Heart right ventricle (tissue), 16 donors: ENCODE measurements at places on chromosomes 7 and 10. TPM values are rescaled to one million over a fixed set of nuclear protein-coding genes. Genes with fewer than 3 reads are reported as not detected.
A peak's percentile ranks its signal among the peaks of the same experiment; 100 is the strongest.

DNA sequence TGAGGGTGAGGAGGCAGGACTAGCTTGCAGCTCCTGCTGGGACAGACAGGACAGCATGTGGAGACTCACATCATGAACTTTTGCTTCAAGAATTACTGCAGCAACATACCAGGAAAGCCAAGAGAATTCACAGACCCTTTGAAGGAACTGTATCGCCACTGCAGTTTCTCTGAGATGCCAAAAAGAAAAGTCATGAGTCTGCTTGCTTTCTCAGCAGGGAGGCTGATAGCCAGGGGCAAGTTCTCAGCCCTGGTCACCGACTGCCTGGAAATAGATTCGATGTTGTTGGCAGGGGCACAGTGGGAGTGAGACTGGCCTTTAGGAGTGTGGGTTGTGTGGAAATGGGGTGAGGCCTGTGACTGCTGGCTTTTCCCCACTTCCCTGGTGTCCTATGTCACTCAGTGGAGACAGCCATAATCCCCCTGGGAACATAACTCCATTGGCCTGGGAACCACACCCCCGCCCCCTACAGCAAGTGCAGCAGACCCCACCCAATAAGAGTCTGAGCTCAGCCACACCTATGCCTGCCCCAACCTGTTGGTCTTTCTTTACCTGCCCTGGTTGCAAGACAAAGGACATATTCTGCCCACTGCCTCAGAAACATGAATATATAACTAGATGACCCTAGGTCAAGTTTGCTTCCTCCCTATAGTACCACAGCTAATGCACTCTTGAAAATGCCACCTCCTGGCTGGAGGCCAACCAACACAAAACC lies 1.6 kb upstream of the SAMD9 start:
- DNase-seq = no peak

The IL6 gene
- polyA plus RNA-seq = 1.1 TPM

The C10orf62 gene
- polyA plus RNA-seq = 1.1 TPM

The PPP1R17 gene
- polyA plus RNA-seq = not detected

The SLF2 gene
- polyA plus RNA-seq = 17.3 TPM

The SPAM1 gene
- polyA plus RNA-seq = not detected

DNA sequence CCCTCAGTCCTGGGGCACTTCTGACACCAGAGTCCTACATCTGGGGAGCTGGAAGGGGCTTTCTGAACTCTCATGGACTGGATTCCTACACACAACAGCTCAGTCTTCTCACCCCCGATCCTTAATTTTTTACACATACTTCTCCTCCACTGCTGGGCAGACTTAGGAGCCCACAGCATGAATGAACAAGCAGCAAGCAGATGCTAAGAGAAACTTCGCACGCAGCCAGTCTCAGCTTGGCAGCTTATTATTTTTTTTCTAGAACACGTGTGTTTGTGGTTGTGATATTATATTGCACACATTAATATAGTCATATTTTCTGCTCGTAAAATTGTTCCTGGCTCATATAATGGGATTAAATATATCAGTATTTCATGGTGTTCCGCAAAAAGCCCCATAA lies 50.9 kb upstream of the LOXL4 start:
- no peak for DNase-seq

DNA sequence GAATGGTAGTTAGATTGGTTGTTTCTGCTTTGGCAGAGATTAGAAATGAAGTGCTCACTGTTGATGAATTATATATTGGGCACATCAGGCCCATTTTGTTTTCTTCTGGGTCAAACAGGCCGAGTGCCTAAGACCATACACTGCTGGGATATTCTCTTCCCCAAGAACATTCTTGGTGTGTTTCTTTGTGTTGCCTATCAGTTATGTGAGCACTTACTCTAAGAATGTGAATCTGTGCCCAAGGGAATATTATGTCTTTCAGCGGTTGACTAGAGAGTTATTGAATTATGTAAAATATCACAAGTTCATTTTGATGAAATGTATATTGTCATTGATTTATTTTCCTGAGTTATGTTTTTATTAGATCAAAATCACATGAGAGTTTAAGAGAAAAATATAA lies 255.5 kb upstream of the SMIM30 start:
- DNase-seq = no peak

DNA sequence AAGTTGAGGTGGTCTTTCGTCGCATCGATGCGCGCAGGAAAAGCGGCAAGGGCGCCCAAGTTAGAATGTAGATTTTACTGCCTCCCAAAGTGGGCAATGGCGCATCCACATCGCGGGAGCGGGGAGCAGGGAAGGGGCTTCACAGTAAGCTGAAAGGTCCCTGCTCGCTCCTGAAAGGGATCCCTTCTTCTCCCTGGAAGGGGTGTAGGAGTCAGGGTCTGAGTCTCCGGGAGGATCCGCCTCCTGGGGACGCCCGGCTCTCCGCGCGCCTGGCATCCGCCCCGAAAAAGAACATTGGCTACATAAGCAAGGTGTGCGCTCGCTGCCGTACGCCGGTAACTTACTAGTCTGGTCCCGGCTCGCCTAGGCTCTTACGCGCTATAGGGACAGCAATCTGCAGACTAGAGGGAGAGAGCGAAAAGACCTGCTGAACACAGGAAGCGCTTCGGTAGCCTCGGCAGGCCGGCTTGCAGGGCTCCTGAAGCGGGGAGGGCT lies 804 bp downstream of the UNC5B start:
- DNase-seq = peak; percentile 50
